Stimulated activated CD8-positive, alpha-beta memory T cell treated with anti-CD3 and anti-CD28 coated beads, Interleukin-4, amount 100 ng/mL, for 4 hours (primary cell): ENCODE measurements at places on chromosomes 3 and 15.

DNA sequence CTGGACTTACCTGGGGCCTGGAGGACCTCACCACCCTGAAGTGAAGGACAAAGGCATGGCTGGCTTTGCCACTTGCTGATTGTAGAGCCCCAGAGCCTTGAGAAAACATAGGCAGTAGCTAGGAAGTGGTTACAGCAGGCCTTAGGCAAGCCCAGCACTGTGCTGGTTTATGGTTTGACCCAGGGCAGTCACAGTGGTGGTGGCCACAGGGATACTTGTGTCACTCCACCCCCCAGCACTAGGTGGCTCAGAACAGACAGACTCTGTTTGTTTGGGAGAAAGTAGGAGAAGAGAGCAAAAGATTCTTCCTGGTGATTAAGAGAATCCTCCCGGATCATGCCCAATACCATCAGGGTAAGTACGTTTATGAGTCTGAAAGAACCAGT, 13.2 kb upstream of the COL8A1 start:
- no peak for DNase-seq

DNA sequence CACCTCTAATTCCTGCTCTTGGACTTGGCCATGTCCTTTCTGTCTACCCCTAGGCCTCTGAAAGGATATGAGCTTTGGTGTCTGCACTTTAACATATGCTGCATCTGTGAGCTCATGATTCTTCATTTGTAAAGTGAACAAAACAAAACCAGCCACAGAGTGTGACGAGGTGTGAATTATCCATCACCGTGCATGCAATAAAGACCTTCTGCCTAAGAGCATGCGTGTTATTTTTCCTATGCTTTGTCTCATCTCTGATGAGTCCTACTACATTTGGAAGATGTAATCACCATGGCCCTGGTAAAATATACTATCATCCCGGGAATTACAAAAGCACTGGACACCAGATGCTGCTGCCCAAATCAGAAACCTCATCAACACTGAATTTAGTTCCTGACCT, 103.5 kb upstream of the KCNAB1 start:
- no peak for DNase-seq

DNA sequence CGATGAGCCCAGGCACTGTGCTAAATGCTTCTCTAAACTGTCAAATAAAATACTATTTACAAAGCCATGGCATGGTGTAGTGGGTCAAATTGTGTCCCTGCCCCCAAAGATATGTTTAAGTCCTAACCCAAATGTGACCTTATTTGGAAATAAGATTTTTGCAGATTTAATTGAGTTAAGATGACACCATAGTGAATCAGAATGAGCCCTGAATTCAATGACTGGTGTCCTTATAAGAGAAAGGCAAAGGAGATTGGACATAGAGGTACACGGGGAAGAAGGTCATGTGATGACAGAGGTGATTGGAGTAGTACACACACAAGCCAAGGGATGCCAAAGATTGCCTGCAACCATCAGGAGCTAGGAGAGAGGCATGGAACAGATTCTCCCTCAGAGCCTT, 121.6 kb upstream of the VEPH1 start:
- DNase-seq = no peak

- DNase-seq = no peak
These were observed 51.0 kb upstream of the ATP13A3 start for GRCh38 chr3:194537732-194538247.

GRCh38 chr3:159451067-159451466, 537.6 kb upstream of the IL12A start:
- DNase-seq = no peak

DNA sequence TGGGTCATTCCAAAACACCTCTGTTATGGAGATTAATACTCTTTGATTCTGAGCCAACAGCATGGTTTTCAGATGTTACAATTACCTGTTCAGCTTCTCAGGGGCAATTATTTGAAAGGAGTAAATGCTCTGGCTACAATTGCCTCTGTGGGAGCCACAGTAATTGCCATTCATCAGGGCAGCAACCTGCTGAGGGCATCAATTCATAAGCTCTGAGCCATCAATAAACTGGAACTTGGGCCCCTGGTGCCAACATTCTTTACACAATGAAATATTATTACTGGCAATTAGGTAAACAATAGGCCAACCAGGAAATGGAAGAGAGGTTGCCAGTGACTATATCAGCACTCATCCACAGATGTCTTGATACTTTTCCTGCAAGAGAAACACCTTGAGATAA, 660.8 kb downstream of the MECOM start:
- DNase-seq = no peak

- DNase-seq = no peak
These were observed 406.2 kb downstream of the RBMS3 start for GRCh38 chr3:29686889-29687592.

DNA sequence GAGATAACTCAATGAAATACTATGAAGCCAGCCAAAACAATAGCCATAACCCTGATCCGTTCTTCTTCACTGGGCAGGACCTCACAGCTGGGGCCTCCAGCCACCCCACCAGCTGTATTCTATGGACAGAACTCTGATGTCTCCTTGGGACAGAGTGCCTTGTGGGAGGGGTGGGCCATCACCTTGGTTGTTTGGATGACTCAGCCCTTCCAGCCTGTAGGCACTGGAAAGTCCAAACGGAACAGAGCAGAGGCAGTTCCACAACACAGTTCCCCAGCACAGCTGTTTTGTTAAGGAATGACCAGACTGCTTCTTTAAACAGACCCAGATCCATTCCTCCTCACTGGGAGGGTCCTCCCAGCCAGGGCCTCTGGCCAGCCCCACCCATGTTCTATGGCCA, 31.9 kb upstream of the ZBED2 start:
- no peak for DNase-seq

GRCh38 chr3:171072432-171072831, 45.9 kb upstream of the SLC2A2 start:
- no peak for DNase-seq

DNA sequence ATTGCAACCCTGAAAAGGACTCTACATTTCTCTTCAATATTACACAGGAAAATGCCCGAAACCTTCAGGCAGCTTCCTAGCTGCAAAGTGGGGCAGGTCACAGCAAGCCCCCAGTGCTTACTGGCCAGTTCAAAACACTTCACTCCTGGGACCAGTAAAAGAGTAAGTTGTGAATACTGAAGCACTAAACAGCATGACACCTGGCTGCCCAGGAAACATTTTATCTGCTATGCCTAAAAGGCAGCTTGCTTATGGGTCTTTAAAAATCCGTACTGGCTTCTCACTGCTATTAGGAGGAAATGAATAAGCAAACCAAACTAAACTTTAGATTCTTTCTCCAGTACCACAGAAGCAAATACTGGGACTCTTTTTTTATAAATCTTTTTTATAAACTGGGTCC, 457.9 kb upstream of the ALCAM start:
- DNase-seq = no peak

- DNase-seq = no peak
These were observed 712 bp downstream of the RTF1 start for GRCh38 chr15:41417418-41418195.

- DNase-seq = no peak
These were observed 3.6 kb upstream of the BAHD1 start for GRCh38 chr15:40436892-40437751.

DNA sequence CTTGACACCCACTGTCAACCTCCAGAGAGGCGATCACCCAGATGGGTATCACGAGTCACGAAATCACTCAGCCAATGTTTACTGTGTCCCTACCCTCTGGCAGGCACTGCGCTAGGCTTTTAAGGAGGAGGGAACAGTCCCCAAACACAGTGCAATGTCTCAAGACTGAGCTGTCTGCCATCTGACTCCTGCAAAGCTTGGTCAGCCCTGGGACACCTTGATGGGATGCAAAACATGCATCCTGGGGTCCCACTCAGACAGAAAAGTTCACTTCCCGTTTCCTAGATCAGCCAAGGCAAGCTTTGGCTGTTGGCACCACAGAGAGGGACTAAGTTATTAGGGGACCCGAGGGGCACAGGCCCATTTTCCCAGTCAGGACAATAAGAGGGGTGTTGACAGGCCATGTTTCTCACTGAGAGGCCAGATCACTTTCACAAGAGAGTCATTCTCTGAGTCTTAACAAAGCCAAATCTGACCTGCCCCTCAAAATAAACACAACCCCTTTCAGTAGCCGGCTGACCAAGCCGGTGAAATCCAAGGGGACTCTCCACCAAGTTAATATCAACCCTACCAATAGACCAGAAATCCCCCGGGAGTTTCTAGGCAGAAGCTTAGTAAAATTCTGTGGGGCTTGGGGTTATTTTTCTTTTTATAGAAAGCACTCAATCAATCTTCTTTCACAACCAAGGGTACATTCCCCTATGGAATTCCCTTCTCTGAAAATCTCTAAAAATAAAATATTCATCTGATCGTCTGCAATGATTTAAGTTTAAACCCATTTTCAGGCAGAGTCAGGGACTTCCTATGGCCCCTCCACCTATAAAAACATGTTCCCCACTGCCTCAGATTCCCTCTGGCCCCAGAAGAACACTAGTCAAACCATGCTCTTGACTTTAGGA, 3.5 kb downstream of the RFTN1 start:
- DNase-seq = no peak

DNA sequence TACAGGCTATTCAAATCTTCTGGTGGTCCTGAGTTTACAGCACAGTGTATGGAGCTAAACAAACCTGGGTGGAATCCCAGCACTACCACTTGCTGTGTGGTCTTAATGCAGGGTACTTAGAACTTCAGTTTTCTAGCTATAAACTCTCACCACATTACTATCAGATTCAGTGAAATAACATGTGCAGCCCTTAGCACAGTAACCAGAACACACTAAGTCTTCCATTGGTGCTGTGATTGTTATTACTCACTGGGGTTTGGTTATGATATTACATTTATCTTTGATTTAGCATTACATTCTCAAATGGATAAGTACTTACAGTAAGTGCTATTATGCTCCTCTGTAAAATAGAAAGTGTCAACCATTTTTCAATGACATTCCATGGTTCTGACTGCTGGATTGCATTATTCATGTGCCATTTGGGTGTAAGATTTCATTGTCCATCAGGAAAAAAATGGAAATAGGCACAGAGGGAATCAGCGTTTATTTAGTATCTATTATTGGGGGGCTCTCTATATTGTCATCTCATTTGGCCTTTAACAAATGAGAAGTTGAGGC, 81.9 kb downstream of the PDE8A start:
- DNase-seq = no peak

DNA sequence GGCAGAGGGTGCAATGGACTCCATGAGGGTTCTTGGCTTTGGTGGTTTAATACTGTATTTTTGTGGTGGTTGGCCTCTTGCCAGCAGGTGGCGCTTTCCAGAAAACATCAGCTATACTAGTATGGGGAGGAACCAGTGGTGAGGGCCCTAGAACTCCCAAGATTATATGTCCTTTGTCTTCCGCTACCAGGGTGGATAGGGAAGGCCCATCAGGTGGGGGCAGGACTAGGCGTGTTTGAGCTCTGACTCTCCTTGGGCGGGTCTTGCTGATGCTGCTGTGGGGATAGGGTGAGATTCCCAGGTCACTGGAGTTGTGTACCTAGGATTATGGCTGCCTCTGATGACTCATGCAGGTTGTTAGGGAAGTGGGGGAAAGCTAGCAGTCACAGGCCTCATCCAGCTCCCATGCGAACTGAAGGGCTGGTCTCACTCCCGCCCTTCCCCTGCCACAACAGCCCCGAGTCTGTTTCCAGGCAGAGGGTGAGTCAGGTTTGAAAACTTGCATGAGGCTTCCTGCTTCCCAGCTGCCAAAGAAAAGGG, 357.7 kb downstream of the OTOL1 start:
- no peak for DNase-seq

DNA sequence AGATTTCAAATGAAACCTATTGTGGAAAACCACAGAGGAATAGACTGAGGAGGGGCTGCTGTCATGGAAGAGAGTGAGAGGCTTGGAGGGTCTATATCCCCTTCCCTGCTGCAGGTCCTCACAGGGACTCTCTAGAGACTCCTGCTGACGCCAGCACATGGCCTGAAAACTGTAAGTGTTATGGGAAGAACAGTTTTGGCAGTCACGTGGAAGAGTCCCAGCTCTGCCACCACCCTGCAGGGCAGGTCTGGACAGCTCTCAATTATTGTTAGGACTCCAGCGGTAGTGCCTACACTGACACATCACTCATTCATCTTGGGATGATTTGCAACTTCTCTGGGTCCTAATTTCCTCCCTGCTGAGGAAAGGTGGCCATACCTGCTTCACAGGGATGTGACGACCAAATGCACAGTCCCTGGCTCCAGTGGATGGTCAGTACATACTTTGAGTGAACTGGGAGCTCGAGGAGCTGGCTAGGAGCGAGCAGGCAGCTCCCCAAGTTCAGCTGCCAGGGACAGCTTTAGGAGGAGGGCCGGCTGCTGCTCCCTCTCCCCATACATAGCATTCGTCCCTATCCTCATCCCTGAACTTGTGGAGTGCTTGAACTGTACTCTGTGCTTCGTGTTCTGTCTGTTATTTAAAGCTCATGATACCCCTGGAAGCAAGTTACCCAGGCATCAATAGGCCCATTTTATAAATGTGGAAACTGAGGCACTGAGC, 49.2 kb downstream of the CTXND1 start:
- DNase-seq = no peak

DNA sequence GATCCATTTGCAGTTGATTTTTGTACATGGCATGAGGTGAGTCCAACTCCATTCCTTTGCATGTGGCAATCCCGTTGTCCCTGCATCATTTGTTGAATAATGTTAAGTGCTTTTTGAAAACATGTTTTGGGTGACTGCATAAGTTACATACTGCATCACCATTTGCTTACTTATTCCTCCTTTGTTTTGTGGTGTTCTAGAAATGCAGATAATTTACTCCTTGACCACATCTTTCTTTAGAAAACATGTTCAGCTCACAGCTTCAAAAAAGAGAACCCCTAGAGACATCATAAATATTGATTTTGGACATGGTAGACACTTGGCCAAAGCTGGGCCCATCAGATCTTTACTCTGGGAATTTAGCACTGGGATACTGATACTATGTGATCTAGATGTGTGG, 135.3 kb upstream of the DAZL start:
- DNase-seq = no peak

GRCh38 chr3:66227915-66228314, 7.1 kb downstream of the SLC25A26 start:
- DNase-seq = no peak

DNA sequence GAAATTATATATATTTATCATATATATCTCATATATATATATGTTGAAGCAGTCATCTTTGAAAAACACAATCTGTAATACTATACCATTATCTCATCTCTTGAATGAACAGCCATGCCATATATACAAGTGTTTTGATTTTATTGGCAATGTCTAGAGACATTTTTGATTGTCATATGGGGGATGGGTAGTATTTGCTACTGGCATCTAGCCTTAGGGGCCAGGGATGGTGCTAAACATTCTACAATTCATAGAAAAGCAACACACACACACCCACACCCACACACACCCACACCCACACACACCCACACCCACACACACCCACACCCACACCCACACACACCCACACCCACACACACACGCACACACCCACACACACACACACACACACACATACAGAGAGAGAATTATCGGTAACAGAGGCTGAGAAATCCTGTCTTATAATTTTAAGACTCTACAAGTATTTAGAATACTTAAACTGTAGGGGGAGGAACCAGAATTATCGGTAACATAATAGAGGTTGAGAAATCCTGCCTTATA, 11.1 kb upstream of the PIK3R4 start:
- no peak for DNase-seq
